Left ventricle myocardium inferior (tissue), 1 donor: ENCODE measurements at places on chromosomes 2 and 18. TPM values are rescaled to one million over a fixed set of nuclear protein-coding genes. Genes with fewer than 3 reads are reported as not detected.

GRCh38 chr2:186523791-186524190 is 37.7 kb downstream of the ZC3H15 start:
- DNase-seq: no peak

GRCh38 chr2:221911890-221912289 is 339.8 kb upstream of the EPHA4 start:
- DNase-seq: no peak

GRCh38 chr2:2872713-2873449 is 504.7 kb downstream of the EIPR1 start:
- DNase-seq: no peak

GRCh38 chr2:72917877-72918553 is 696 bp downstream of the EMX1 start:
- no peak for DNase-seq

DNA sequence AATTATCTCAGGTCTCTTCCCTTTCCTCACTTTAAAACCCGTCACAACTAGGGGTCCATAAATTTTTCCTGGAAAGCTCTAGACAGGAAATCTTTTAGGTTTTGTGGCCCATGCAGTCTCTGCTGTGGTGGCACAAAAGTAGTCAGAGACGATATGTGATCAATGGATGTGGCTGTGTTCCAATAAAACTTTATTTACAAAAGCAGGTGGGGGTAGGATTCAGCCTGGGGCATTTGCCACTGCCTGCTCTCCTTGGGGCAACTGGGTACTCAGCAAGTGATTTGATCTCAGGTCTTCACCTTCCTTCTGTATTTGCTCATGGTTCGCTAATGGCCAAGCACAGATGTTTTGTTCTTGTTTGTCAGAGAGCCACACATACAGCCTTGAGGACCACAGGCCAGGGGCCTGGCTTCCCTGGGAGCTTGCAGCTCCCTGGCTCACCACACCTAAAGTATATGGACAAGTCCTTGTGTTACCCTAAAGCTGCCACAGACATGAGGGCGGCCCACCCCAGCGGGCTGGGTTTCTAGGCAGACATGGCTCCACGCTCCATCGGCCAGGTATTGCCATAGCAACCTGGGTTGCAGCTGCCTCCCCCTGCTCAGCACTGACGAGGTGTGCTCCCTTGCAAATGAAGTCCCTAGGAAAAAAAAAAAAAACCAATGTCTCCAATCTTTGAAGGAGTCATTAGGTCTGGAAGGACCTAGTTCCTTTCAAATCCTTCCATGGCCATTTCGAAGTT is 89.7 kb upstream of the YWHAQ start:
- no peak for DNase-seq

- no peak for DNase-seq
These were observed 12.8 kb upstream of the SFTPB start for GRCh38 chr2:85680707-85681371.

GRCh38 chr2:102662833-102663232 is 43.5 kb downstream of the SLC9A2 start:
- no peak for DNase-seq

- DNase-seq: no peak
These were observed 324.0 kb upstream of the REG3G start for GRCh38 chr2:78701546-78701945.

- no peak for DNase-seq
These were observed 174.0 kb upstream of the SLC14A2 start for GRCh38 chr18:45441110-45441847.

DNA sequence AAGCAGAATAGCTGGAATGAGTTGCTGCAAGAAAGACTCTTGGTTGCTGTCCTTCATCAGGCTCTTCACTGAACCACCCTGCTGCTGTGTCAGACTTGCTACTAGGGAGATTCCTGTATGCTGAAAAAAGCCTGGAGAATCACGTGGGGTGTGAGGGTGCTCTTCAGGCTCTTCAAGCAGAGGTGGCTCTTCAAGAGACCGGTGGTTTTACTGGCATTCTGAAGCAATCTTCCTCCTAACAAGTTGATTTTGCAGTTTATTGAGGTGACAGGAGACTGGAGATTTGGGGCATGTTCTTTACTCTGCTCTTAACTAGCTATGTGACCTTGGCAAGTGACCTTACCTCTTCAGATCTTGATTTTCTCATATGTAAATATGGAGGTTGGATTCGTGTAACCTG is 14.1 kb downstream of the TMEM178A start:
- DNase-seq: no peak

- no peak for DNase-seq
These were observed 284.7 kb upstream of the VWC2L start for GRCh38 chr2:214126135-214126534.

GRCh38 chr2:37886745-37887144 is 38.3 kb upstream of the RMDN2 start:
- DNase-seq: no peak

DNA sequence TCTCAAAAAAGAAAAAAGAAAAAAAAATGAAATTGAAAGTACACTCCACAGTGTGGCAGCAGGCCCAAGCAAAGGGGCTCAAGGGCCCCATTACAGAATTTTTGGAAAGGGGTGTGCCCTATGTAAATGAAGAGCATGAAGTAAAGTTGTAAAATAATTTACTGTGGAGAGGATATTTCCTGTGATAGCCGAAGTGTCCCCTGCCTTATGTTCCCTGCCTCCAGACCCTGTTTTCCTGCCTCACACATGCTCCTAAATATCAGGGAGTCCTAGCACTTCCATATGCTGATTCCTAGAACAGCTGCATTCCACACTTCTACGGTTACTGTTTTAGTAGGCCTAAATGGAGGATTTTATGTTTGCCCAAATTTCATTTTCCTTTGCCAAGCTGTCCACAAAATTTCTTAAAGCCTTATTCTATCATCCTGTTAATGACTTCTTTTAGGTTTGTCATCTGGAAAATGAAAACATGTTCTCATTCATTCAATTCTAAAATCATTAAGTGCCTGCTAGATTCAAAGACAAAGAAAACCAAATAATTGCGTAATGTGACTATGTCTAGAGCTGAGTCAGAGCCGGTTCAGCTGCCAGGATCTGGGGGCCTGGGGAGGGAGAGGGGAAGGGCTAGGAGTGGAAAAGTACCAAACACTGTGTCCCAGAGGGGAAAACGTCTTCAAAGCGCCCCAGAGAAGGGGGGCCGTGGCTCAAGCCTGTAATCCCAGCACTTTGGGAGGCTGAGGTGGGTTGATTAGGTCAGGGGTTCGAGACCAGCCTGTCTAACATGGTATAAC is 25.9 kb upstream of the IMPA2 start:
- DNase-seq: no peak

- DNase-seq: no peak
These were observed 165.3 kb upstream of the SMAD2 start for GRCh38 chr18:48095726-48096125.

GRCh38 chr2:42999391-42999841 is 207.0 kb upstream of the HAAO start:
- DNase-seq: no peak

- no peak for DNase-seq
These were observed 13.7 kb downstream of the FEZ2 start for GRCh38 chr2:36584148-36584794.

- DNase-seq: no peak
These were observed 118.4 kb upstream of the LYPD1 start for GRCh38 chr2:132788310-132788838.

GRCh38 chr2:227534714-227535113 is 62.8 kb downstream of the AGFG1 start:
- DNase-seq: no peak

- no peak for DNase-seq
These were observed 133.7 kb downstream of the SH3BP4 start for GRCh38 chr2:235085476-235085875.

GRCh38 chr18:75246721-75247610 is 36.4 kb downstream of the TSHZ1 start:
- DNase-seq: no peak

DNA sequence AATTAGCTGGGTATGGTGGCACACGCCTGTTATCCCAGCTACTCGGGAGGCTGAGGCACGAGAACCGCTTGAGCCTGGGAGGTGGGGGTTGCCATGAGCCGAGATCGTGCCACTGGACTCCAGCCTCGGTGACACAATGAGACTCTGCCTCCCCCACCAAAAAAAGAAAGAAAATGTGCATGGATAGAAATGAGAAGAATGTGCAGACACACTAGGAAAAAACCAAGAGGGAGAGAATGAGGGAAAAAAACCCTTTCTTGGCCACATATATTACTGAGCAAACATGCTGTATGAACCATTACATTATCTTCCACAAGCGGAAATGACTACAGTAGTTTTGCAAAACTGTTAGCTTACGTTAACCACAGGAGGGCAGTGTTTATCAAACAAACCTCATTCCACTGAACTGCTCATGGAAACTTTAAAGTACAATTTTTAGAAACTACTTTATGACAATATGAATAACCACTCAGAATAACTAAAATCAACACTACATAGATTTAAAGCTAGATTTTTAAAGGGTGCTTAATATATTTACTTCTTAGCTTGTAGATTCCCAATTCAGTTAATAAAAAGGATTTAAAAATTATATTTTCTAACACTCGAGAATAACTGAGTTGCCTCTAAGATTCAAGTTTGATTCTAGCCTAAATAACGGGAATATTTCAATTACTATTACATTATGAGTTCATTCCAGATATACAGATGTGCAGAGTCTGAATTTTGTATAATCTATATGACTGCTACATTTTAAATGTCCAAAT is 26.4 kb downstream of the ASXL2 start:
- DNase-seq: no peak

- DNase-seq: no peak
These were observed 263.5 kb downstream of the HDAC4 start for GRCh38 chr2:239137165-239137897.

GRCh38 chr2:46008091-46008870 is 288.9 kb upstream of the EPAS1 start:
- DNase-seq: no peak

DNA sequence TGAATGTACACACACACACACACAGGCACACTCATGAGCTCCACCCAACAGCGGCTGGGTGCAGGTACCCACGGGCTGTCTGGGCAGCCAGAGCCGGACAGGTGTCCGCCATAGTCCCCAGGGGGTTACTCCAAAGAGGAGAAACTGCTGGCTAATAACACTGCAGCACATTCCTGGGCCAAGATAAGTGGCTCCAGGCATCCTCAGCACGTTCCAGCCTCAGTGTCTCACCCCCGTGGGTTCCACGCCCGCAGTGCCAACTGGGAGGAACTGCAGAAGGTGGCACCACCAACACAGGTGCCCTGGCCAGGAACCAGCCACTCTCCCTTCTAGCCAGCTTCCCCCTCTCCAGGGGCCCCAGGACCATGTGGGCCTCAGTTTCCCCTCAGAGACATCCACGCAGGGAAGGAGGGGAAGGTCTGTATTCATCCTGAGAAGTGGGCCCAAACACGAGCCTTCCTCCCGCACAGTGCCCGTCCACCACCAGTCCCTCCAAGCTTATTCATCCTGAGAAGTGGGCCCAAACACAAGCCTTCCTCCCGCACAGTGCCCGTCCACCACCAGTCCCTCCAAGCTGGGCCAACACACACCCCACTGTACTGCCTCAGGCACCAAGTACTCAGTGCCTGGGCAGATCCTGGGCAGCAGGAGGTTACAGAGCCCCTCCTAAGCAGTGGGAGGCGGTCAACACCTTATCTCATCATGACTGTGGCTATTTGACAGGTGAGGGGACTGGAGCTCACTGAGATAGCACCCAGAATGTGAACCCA is 47.6 kb downstream of the TNS1 start:
- no peak for DNase-seq

CCDC148 gene
- total RNA-seq: 0.30 TPM

RBBP8 gene
- 6.7 TPM for total RNA-seq

GKN1 gene
- not detected for total RNA-seq

ABCG8 gene
- not detected for total RNA-seq

DPP4 gene
- total RNA-seq: 4.4 TPM

CABYR gene
- total RNA-seq: not detected

SH3RF3 gene
- 7.9 TPM for total RNA-seq

AOX1 gene
- total RNA-seq: 3.6 TPM

MAP3K19 gene
- total RNA-seq: not detected

LYPD6B gene
- total RNA-seq: not detected

PLGLB2 gene
- total RNA-seq: 1.3 TPM

AFF3 gene
- 8.0 TPM for total RNA-seq

L3MBTL4 gene
- total RNA-seq: 3.5 TPM

MAL gene
- 4.4 TPM for total RNA-seq

GALR1 gene
- total RNA-seq: 0.05 TPM

TXNDC2 gene
- not detected for total RNA-seq
